ENCODE measurements at places on chromosomes 2 and 18. TPM values are rescaled to one million over a fixed set of nuclear protein-coding genes. Genes with fewer than 3 reads are reported as not detected.

Gene KCNG2
- not detected for total RNA-seq

Gene EVX2
- not detected for total RNA-seq

DNA sequence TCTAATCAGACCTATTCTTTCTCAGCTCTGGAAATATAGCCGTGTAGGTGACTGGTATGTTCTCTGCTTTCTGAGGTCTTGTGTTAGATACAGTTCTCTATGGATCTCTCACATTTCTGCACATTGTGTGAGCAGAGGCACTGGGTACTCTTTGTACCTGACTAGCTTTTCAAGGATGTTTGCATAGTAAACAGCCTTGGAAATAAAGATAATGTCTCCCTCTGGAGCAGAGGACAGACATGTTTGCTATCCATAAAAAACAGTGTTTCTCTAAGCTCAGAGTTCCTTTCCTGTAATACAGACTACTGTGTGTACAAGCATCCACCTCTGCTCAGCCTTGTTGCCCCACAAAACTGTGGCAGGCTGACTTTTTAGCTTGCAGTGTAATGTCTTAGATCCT, 279.2 kb downstream of the CTNNA2 start:
- no peak for DNase-seq

DNA sequence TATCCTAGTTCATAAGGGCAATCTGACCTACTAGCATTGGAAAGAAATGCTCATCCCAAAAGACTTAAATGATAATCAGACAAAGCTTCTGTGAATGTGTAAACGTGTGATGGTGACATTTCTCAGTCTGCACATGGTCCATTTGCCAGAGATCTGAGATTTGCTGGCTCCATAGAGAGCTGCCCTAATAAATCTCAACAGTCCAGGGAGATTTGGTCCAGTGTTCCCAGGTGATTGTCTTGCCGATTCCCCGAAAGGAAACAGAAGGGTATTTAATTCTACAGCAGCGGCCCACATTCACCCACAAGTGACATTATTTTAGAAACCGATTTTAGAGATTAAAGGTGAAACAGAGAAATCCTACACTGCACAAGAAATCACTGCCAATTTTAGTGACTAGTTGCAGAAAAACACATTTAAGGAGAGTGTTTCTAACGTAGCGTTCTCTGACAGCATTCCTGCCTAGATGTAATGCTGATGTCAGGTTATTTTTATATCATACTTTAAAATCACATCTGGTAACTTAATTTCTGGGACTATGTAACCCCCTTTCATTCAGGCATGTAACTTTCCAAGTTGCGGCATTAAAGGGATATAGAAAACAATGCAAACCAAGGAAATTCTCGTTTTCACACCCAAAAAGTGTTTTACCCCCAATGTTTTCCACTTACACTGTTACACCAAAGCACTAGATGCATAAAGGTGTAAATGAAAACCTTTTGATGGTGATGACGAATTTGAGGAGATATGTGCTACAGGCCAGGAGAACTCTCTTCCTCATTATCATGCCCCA, 231.9 kb upstream of the FN1 start:
- DNase-seq, result no peak

GRCh38 chr2:173673640-173674039, 291.5 kb downstream of the SP3 start:
- DNase-seq, result no peak

DNA sequence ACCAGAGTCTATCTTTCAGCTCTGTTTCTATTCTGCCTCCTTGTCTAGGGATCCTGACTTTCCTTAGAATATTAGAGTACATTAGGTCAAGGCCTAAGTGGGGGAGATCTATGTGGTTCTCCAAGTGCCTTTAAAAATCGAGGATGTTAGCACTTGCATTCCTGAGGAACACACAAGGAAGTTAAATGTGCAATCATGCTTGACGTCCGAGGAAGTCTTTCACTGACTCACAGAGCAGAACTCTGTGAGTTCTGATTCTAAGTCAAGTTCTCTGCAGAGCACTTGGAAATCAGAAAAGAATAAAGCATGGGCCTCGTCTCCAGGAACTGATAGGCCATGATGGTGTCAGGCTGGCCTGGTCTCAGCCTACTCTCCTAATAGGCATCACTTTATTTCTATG, 17.2 kb downstream of the FHOD3 start:
- peak; percentile 69 for DNase-seq

GRCh38 chr18:25237571-25238267, 114.2 kb downstream of the ZNF521 start:
- no peak for DNase-seq

GRCh38 chr2:50345701-50346591, 686.0 kb downstream of the NRXN1 start:
- DNase-seq, result no peak

- DNase-seq, result no peak
These were observed 1296.6 kb upstream of the DDX18 start for GRCh38 chr2:116517936-116518335.

GRCh38 chr2:224401641-224402342, at the start of gene FAM124B:
Gene FAM124B, minus strand, starts transcription at chr2:224402107. Its CDS starts 339 bp downstream, at chr2:224401768.
- DNase-seq, result peak; percentile 56

- peak; percentile 99 for DNase-seq
These were observed 664 bp upstream of the IMPA2 start for GRCh38 chr18:11980494-11981191.

DNA sequence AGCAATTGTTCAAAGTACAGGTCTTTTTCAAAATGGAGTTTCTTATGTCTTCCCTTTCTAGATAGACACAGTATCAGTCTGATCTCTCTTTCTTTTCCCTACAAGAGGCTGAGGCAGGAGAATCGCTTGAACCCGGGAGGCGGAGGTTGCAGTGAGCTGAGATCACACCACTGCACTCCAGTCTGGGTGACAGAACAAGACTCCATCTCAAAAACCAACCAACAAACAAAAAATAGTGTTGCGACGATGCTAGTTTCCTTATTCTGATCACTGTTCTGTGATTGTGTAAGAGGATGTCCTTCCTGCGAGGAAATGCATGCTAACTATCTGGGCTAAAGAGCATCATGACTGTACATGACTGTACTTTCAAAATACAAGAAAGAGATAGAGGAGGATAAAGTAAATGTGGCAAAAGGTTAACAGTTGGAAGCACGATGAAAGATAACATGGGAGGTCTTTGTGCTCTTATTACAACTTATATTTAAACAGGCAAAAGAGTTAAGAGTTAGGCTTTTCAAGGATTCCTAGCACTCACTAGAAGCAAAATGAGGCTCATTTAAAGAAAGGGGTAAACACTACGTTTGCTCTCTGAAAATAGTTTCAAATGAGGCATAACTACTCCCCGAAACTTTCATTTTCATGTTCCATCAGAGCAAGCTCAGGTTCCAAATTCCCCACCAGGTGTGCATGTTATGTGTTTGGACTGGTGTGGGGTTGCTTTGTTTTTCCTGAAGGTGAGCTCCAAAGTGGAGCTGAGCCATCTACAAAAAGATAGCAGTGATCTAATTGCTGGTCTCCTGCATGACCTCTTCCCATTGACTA, 23.8 kb downstream of the SOWAHC start:
- DNase-seq, result peak; percentile 26

Data from Daoy (cell line).